ENCODE measurements at places on chromosomes 7 and 10.

- DNase-seq = no peak
These were observed 1.1 kb downstream of the EPHA1 start for GRCh38 chr7:143407287-143408251.

DNA sequence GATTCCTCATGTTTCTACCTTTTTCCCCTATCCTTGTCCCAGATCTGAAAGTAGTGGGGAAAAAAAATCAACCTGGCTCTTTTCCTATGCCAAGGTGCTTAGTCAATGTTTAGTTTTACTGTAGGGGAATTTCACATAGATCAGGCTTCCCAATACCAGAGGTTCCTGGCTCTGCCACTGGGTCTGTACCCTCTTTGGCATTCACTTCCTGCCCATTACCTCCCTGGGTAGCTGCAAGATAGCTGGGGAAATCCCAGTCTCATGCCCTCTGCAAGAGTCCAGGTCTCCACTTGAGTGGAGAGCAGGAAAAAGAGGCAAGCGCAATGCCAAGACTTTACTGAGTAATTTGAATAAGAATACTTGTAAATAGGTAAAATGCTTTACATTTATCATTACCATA is 3.5 kb upstream of the BPGM start:
- DNase-seq = no peak

GRCh38 chr7:109127145-109127544 is 557.5 kb downstream of the DNAJB9 start:
- no peak for DNase-seq

DNA sequence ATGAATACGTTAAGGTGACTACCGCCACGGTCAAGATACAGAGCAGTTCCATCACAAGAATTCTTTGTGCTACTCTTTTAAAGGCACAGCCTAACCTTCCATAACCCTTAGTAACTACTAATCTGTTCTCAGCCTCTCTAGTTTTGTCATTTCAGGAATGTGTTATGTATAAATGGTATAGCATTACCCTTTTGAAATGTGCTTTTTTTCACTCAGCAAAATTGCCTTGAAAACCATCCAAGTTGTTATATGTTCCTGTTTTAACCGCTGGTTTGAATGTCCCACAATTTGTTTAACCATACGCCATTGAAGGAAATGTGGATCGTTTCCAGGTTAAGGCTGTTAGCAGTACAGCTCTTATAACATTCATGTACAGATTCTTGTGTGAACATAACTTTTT is 32.0 kb downstream of the WAC start:
- no peak for DNase-seq

DNA sequence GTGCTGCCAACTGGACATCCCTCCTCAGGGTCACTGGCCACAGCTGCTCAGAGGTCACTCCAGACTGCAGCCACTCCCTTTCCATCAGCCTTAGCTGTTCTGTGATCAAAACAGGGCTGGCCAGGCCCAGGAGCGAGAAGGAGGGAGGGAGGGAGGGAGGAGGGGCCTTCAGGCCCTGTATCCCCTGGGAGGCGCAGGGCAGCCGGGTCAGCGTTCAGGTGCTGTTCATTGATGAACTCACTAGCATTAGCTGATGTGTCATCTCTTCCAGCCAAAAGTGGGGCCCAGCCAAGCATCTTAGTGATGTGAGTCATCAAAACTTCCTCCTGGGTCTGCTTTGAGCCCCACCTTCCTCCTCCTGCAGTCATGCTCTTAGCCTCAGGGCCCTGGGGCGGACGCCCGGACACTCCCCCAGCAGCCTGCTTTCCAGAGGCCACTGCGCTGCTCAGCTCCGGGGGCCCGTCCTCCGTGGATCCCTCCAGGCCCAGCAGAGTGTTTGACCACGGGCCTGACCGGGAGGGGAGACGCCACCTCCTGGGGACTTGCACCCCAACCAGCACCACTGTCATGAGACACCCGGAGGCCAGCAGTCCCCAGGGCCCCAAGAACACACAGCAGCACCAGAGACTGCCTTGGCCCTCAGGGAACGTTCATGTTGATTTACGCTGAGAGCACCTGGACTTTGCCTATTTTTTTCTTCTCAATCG is 149.2 kb downstream of the PRKAG2 start:
- DNase-seq = peak; percentile 64
